Activated naive CD4-positive, alpha-beta T cell (primary cell): ENCODE measurements at places on chromosomes 6 and 20.

GRCh38 chr20:43448748-43449535 lies 8.8 kb upstream of the SRSF6 start:
- DNase-seq, result peak; percentile 16

- DNase-seq, result no peak
Measured at GRCh38 chr20:15622368-15622767, 950.9 kb downstream of the KIF16B start.

DNA sequence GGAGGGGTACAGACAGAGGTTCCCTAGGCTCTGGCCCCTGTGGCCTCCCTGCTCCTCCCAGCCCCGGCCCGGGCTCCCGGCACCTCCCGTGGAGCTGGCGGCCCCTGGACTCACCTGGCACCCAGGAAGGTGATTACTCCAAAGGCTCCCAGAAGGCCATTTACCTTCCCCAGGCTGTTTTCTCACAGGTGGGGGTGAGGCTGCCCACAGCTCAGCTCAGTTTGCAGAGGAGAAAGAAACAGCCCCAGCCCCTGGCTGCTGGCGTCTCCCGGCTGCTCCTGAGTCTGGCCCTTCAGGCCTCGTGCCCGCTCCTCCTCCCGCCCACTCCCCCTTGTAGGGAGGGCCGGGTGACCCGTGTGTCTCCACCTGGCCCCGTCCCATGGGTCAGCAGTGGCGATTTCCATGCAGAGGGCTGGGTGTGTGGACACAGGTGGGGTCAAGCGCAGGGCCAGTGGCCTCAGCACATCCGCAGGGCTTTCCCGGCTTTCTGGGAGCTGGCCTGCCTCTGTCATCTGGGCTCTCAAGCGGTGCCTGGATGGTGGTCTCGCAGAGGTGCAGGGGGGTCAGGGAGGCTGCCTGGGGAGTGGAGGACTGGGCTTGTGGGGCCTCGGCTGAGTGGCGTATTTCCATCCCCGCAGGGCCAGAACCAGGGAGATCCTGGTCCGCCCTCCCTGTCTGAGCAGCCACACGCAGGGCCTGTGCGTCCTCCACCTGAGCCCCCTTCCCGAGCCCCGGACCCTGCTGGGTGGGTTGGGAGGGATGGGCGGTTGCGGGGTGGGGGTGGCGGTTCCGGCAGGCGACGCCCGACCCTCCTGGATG lies 20.2 kb upstream of the GATA5 start:
- no peak for DNase-seq

- peak; percentile 30 for DNase-seq
Measured at GRCh38 chr20:50930139-50930975, 880 bp downstream of the ADNP start.

- DNase-seq, result no peak
Measured at GRCh38 chr6:140708441-140708840, 1334.0 kb upstream of the CITED2 start.

GRCh38 chr6:166949528-166950442 lies 6.6 kb downstream of the RNASET2 start:
- DNase-seq, result no peak

DNA sequence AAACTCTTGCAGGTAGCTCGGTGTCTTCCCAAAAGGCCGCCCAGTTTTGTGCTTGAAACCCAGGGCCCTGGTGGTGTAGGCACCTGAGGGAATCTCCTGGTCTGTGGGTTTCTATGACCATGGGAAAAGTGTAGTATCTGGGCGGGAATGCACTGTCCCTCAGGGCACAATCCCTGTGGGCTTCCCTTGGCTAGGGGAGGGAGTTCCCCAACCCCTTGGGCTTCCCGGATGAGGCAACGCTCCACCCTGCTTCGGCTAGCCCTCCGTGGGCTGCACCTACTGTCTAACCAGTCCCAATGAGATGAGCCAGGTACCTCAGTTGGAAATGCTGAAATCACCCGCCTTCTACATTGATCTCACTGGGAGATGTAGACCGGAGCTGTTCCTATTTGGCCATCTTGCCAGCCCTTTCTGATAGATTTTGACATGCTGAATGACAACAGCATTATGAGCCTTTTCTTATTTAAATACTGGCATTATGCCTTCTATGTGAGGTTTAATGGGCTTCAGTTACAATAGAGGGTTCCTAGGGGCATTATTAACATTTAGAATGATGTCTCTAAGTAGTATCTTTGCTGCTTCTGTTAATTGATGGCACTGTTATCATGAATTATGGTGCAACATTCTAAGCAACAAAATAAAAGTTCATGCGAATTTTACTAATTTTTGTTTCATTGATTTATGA lies 133.7 kb upstream of the FLRT3 start:
- no peak for DNase-seq

DNA sequence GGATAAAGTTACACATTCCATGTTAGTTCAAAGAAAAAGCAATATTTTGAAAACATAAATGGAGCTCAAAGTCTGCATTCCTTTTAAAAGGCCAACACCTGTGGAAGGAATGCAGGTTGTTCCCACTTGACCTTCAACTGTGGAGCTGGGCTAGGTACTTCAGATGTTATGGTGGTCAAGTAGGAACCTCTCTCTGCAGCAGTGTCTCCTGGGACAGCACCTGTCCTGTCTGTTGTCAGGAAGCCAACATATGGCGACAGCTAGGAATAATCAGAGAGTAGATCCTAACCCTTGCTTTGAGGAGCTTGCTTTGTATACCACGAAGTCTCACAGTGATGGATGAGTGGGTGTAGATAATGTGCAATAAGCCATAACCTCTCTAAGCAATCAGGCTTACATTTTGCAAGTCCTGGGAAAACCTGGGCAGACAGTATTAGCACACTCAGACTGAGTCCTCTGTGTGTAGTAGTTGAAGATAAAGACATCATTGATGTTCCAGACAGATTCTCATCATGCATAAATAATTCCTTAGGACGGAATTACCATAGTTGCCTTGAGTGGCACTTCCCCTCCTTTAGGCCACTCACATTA lies 347.5 kb downstream of the PRL start:
- no peak for DNase-seq

GRCh38 chr6:105388392-105388791 lies 14.5 kb downstream of the PREP start:
- no peak for DNase-seq

DNA sequence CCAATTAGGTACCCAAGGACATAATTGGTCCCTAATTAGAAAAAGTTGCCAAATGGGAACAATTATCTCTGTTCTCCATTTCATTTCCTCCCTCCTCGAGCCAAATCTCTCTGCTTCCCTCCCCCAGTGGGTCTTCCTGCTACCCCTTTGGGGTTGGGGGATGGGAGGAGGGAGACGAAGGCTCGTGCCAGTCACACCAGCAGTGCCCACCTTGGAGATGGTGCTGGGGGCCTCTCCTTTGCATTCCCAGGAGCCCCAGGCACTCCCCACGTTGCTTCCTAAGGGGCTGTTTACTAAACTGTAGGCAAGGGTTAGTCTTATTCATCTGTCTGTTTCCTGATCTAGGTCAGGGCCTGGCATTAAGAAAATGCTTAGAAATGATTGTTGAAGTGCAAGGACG lies 33.1 kb downstream of the MDFI start:
- DNase-seq, result no peak

DNA sequence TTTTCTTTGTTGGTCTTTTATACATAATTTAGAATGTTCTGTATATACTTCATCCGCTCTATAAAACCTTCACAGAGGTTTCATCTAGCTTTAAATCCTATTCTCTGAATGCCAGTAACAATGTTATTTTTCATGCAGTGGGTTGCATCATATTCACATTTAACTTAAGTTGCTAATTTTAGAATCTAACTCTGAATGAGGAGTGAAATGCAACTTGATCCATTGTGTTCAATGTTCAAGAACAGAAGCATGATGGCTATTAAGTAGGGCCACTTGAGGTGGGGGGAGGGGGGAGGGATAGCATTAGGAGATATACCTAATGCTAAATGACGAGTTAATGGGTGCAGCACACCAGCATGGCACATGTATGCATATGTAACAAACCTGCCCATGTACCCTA lies 224.5 kb downstream of the NKAIN2 start:
- no peak for DNase-seq

- no peak for DNase-seq
Measured at GRCh38 chr6:17439243-17439993, 46.0 kb downstream of the CAP2 start.

- no peak for DNase-seq
Measured at GRCh38 chr6:161598896-161599295, 325.0 kb upstream of the AGPAT4 start.

- DNase-seq, result no peak
Measured at GRCh38 chr20:33442136-33443005, 1.2 kb downstream of the SNTA1 start.
